ENCODE measurements at places on chromosomes 1 and 21.

DNA sequence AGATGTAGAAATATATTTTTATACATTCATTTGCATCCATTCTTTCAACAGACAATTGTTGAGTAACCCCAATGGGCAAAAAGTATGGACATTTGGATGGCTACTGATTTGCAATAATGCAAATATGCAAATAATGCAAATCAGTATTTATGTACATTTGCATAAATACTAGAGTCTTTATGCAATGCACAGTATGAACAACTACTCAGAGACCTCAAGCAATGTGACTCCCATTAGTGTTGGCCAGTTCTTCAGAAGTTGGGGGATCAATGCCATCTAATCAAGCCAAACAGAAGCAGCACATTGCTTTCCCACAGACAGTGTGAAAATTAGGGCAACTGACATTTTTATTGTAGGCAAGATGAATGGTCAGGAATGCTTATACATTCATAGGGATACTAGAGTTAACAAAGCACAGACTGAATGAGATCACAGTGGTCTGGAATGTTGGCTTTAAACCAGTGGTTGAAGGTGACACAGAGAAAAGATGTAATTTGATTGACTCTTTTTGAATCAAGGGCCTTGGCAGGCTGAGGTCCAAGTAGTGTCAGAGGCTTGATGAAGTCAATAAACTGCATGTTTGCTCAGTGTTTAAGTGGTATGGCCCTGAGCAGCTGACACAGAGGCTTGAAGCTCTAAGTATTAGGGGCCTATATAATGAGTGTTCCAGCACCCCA is 256.6 kb downstream of the CTH start:
- H3K36me3 ChIP-seq = no peaks in the 10 kb centered on the region
- H3K27ac ChIP-seq = no peak overlapping the region
- no peaks in the 10 kb centered on the region for H3K4me1 ChIP-seq
- no peak overlapping the region for H3K4me3 ChIP-seq

GRCh38 chr1:2237773-2238172 is 9.7 kb downstream of the SKI start:
- peak overlapping the region; percentile 57 for H3K27ac ChIP-seq
- no peaks in the 10 kb centered on the region for H3K27me3 ChIP-seq
- H3K4me3 ChIP-seq = peak overlapping the region; percentile 59
- H3K4me1 ChIP-seq = peaks cover 84% of the 10 kb centered on the region
- H3K36me3 ChIP-seq = peaks cover 32% of the 10 kb centered on the region

- no peaks in the 10 kb centered on the region for H3K27me3 ChIP-seq
- no peak for DNase-seq
- H3K27ac ChIP-seq = no peak overlapping the region
- H3K4me3 ChIP-seq = no peak overlapping the region
Observed at GRCh38 chr1:71676979-71677925, 596.4 kb upstream of the ZRANB2 start.

DNA sequence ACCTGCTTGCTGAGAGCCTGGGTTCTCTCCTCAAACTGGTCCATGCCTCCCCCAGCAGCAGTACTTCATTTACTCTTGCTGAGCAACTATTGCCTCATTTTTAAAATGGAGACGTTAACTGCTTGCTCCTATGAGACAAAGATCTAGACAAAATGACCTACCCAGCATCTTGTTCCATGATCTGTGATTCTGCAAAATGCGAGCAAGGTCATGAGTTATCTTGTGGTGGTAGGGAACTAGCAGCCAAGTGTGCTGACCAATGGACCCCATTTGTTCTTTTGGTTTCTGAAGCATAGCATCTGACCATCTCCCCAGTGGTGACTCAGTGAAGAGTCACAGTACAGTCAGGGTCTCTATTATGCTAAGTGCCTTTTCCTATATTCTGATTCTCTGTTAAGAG is 40.4 kb downstream of the TBX15 start:
- no peak for DNase-seq
- no peak overlapping the region for H3K4me3 ChIP-seq
- no peaks in the 10 kb centered on the region for H3K4me1 ChIP-seq
- H3K27me3 ChIP-seq = no peaks in the 10 kb centered on the region
- H3K27ac ChIP-seq = no peak overlapping the region
